ENCODE measurements at places on chromosomes 5 and 9.

- no peak for DNase-seq
These were observed 27.8 kb upstream of the ALDOB start for GRCh38 chr9:101463397-101463796.

DNA sequence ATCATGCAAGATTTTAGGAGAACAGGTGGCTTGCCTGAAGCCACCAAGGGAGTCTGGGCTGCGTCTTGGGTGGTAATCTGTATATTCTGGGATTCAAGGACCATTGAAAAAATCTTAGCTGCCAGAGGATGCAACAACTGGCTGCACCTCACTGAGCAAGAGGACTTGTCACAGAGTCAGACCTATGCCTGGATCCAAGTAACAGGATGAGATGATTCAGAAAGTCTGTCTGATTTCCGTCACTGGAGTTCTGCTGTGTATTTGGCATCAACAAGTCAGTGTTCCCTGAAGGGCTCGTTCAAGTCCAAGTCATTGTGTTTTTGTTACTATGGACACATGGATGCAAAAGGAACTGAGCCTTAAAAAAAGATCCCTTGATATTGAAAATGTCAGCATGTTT, 37.8 kb upstream of the CARTPT start:
- no peak for DNase-seq

DNA sequence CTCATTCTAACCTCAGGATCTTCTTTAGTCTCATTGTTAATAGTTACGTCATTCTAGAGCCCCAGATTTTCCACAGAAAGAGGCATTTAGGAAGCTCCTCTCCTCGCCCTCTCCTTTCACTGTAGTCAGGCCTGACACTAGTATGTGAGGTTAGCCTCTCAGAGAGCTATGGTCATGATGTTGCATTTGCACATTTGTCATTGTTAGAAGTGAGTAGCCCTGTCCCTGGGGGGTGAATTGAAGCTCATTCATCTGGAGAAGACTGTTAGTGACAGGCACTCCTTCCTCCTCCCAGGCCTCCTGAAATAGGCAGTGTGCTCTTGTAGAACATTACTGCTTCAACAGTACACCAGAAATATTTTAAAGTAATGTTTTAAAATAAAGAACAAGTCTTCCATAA, 26.6 kb upstream of the LRRTM2 start:
- no peak for DNase-seq

GRCh38 chr5:124544366-124545055, 201.9 kb downstream of the ZNF608 start:
- DNase-seq = no peak

DNA sequence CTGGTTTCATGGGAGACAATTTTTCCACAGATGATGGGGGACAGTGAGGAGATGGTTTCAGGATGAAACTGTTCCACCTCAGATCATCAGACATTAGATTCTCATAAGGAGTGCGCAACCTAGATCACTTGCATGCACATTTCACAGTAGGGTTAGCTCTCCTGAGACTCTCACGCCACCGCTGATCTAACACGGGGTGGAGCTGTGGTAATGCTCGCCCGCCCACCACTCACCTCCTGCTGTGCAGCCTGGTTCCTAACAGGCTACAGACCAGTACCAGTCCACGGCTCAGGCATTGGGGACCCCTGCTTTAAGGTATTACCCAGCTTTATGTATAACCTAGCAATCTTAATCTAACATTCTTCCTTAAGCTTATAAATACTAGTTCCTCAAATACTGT, 35.6 kb downstream of the TTC39B start:
- no peak for DNase-seq

- no peak for DNase-seq
These were observed 26.5 kb upstream of the PCSK1 start for GRCh38 chr5:96459313-96460121.

GRCh38 chr9:3880851-3881250, 355.1 kb upstream of the RFX3 start:
- no peak for DNase-seq

DNA sequence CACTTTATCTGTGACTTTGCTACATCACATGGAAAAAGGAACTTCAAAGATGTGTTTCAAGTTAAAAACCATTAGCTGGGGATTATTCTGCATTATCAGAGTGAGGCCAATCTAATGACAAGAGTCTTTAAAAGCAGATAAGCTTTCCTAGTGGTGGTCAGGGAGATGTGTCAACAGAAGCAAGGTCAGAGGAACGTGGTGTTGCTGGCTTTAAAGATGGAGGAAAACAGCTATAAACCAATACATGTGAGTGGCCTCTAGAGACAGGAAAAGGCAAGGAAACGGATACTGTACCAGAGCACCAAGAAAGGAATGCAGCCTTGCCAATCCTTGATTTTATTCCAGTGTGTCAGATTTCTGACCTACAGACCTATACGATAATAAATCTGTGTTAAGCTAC, 204.2 kb downstream of the TAF11L14 start:
- DNase-seq = no peak

DNA sequence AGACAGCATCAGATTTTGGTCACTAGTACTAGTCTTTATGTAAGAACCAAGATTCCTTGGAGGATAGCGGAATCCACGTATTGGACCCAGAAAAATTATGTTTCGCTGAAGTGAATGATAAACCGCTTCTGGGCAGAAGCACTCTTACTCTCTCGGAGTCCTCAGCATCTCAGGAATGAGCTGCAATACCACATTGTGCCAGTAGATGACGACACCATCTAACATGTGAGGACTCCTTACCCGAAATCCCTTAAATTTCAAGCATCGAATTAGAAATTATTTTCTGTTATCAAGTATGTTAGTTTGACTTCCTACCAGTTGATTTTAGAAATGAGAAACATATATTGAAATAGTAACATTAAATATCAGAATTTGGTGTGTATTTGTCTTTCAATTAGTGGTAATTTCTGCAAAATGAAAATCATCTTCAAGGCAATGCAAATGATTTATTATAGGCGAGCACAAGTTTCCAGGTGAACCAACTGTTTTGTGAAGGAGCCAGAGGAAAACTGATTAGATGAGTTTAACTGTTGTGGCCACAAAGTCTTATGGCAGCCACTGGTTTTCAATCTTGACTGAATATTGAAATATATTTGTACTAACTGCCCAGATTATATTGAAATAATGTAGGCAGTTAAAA, 66.0 kb upstream of the CAMK4 start:
- peak; percentile 24 for DNase-seq
